ENCODE measurements at places on chromosomes 5 and 9.

DNA sequence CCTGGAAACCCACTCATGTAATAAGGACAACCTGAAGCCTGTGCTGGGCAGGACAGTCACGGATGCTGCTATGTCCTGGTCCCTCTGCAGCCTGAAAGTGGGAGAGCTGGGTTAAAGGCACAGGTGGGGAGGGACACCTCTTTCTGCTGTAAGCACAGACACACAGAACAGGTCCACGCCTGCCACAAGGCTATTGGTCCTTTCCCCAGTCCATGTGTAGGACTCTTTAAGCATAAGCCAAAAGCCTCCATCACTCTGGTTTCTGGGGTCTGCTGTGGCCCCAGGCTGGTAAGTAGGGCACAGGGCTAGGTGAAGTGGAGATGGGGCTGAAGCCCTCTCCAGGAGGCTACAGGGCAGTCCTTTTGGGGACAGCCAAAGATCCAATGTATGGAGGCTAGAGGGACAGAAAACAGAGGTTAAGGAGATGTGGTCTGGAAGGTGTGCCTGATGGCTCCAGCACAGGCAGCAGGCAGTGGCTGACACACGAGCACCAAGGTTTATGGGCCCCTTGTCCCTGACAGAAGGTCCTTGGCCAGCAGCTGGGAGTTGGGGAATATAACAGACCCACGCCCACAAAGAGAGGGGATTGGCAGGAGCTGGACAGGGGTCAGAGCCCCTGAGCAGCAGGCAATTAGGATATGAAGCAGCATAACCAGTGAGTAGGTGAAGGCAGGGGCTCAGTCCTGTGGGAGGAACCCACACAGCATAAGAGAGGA is 203.6 kb upstream of the MVB12B start:
- DNase-seq = no peak

GRCh38 chr9:115743709-115744605 is 409.6 kb upstream of the PAPPA start:
- no peak for DNase-seq

DNA sequence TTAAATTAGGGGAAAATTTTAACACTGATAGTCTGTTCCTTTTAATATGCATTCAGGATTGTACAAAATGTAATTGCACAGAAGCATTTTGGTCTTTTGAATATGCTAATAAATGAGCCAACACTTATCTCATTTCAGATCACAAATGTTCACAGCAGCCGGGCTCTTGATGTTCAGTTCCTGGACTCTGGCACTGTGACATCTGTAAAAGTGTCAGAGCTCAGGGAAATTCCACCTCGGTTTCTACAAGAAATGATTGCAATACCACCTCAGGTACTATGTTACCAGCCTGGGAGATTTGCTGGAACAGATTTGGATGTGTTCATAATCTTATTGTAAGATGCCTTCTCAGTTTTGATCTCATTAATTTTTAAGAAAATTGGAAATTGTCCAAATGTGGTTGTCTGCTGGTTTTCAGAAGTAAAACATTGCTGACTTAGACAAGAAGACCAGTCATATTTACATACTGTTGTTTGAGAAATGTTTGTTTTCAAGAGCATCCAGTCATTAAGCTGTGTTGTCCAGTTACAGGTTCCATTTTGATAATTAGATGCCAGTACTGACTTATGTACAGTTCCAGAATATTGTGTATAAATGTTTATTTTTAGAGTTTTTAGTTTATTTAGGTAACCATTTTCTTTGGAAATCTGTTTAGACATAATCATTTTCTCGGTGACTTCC is 23.0 kb upstream of the TMOD1 start:
- DNase-seq = no peak

DNA sequence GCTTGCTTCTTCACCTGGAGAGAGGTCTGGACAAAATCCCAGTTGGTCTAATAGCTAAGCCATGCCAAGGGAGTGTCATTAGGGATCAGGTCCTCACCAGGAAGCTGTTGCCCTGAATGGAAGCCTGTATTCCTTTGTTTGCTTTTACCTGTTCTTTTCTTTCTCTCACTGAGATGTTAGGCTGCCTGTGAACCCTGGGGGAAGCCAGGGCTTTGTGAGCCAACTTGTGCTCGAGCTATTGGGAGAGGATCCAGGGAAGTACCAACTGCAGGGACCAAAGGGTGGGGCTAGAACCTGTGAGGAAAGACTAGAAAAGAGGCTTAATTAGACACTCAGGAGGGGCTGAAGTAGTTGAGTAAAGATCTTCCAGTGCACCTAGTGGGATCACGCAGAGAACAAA is 451.2 kb upstream of the TLE4 start:
- DNase-seq = no peak

- no peak for DNase-seq
These were observed 90.7 kb downstream of the CYFIP2 start for GRCh38 chr5:157356576-157356975.

- no peak for DNase-seq
These were observed 7.8 kb upstream of the MRNIP start for GRCh38 chr5:179866241-179867078.

- no peak for DNase-seq
These were observed 300.6 kb downstream of the PARP8 start for GRCh38 chr5:50967009-50967562.

DNA sequence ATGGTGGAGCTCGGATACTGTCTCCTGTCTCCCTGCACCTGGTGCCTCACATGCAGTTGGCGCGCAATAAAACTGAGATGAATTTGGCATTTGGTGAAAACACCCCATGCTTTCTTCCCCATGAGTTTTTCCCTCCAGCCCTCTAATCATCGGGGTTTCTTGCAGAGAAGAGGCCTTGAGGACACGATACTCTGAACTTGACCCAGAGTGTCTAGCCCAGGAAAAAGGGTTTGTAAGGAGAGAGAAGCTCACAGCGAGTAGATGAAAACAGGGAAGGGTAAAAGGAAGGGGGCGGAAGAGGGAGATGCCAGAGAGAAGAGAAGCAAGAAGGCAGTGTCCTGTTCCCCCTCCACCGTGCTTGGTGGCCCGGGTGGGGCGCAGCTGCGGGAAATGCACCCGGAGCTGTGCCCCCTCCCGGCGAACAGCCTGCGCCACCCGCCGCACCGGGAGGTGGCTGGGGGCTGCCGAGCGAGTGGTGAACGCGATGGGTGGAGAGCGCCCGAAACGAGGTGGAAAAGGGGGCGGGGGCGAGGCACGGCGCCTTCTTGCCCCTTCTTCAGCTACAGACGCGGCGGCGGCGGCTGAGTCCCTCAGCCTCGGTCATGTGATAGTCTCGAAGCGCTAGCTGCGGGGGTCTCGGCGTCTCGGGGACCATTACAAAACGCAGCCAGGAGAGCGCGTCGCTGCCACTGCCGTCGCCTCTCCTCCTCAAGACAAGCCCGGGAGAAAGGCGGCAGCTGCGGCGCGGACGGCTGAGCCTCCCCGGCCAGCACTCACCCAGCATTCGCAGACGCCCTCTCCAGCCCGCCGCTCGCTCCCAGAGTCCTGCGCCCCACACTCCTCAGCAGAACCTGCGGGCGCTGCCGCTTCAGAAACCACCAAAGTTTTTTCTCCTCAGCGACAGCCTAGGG is 1.1 kb upstream of the FOXB2 start:
- DNase-seq = no peak

- no peak for DNase-seq
These were observed 11.1 kb downstream of the GLDC start for GRCh38 chr9:6634444-6634843.

Measured in NCI-H2171 (cell line).